ENCODE measurements at places on chromosomes 2 and 18.

DNA sequence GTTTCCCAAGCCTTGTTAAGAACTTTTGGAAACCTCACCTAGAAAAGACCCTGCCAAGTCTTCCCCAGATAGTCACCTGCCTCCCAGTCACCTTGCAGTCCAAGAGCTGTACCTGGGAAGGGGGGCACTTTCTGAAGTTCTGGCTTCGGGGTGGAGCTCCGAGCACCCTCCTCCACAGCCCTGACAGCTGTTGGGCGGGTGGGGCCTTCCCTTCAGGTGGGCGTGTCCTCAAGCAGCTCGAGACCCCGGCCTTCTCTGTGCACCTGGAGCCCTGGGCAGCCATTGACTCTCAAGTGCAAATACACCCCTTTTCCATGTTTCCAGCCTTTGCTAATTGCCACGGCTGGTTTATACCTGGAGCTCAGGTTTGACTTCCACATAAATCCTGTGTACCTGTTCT is 37.0 kb upstream of the IGFBP5 start:
- DNase-seq, result no peak

- no peak for DNase-seq
Measured at GRCh38 chr18:9637036-9637767, 22.8 kb upstream of the PPP4R1 start.

GRCh38 chr18:73777356-73778031 is 370.1 kb downstream of the FBXO15 start:
- DNase-seq, result no peak

- no peak for DNase-seq
Measured at GRCh38 chr2:97951155-97951680, 44.5 kb downstream of the TMEM131 start.

Data from WERI-Rb-1 (cell line).